NCI-H748 treated with DMSO at 0.1 percent for 48 hours (cell line): ENCODE measurements at places on chromosomes 5 and 9.

GRCh38 chr9:86968258-86968920 lies 21.1 kb upstream of the GAS1 start:
- DNase-seq, result no peak

DNA sequence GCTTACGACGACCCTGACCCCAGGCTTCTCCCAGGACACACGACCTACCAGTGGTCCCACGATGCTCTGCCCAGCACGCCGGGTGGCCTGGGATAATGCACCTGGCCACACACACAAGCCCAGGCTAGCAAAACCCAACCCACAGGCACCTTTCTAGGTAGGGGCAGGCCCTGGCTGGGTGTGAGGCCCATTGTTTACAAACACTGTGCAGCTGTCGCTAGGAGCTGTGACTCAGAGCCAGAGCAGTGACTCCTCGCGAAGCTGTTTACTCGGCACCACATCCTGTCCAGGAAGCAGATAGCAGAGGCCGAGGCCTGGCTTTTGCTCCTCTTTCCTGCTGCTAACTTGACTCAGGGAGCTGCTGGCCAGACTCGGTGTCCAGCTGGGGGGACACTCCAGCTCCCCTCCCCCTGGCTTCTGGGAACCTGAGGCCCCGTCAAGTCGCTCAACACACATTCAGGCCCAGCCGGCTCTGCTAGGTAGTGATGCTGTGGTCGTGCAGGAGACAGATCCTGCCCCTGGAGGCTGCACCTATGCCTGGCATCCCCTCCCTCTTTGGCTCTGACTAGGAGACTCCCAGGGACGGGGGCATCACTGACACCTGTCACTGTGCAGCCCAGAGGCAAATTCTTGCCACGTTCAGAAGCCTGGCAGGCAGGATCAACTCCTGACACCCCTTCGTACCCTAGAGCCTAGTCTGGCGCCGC lies 12.8 kb upstream of the RALGDS start:
- peak; percentile 75 for DNase-seq

DNA sequence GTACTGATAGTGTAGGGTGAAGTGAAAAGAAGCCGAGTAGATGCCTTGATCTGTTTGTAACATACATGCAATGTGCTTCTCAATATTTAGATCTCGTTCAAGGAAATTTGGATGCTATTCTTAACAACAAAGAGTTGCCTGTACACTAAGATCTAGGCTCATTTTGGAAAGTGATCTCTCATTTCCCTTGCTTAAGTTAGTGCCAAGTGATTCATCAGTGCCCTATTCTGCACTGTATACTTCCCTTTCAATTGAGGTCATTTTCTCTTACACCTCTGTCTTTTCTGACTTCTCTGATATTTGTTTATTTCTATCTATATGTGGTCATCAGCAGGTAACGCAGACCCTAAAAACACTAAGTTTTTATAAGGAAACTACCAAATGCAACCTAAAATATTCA lies 528.6 kb upstream of the PTPRD start:
- no peak for DNase-seq

- no peak for DNase-seq
Observed at GRCh38 chr9:132637801-132638200, 32.0 kb downstream of the DDX31 start.

DNA sequence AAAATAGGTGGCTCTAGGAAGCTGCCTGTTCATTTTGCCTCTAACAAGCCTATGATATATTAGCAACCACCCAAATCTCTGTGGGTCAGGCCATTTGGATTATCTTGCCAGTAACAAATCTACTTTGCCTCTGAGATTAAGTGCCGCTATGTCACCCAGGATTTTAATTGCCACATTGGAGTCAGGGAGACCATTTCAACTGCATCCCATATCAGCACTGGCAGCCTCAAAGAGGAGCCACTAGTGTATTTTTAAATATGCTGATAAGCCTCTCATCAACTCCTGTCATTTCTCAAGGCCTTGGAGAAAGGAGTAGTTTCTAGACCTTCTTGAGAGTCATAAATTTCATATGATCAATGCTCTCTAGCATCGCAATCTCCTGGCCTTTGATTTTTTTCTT lies 12.1 kb upstream of the ADAMTS19 start:
- DNase-seq, result no peak

- no peak for DNase-seq
Observed at GRCh38 chr5:163612358-163613149, 107.1 kb downstream of the MAT2B start.

GRCh38 chr5:110056580-110057114 lies 366.9 kb downstream of the MAN2A1 start:
- no peak for DNase-seq

- DNase-seq, result no peak
Observed at GRCh38 chr9:96135076-96135752, 166.8 kb downstream of the HSD17B3 start.

- DNase-seq, result no peak
Observed at GRCh38 chr5:112552791-112553190, 133.7 kb upstream of the EPB41L4A start.

DNA sequence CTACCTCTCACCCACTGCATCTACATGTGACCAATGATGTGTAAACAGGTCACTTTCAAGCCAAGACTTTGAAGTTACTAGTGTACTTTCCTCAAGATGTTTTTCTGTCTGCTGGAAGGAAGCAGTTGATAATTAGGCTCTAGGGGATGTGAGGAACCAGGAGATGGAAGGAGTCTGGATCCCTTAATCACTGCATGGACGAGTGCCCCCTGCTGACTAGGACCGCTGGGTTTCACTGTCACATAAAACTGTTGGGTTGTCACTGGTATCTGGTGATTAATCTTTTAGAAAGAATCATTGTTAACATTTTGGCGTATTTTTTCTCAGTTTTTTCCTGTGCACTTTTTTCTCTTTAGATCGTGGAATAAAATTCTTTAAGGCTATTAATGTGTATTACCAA lies 79.5 kb downstream of the SREK1 start:
- DNase-seq, result no peak

GRCh38 chr5:179720222-179720621 lies 12.4 kb upstream of the MAML1 start:
- DNase-seq, result no peak

- DNase-seq, result no peak
Observed at GRCh38 chr5:179261301-179262125, 83.7 kb downstream of the ADAMTS2 start.

GRCh38 chr9:99855467-99856176 lies 33.9 kb downstream of the NR4A3 start:
- no peak for DNase-seq

DNA sequence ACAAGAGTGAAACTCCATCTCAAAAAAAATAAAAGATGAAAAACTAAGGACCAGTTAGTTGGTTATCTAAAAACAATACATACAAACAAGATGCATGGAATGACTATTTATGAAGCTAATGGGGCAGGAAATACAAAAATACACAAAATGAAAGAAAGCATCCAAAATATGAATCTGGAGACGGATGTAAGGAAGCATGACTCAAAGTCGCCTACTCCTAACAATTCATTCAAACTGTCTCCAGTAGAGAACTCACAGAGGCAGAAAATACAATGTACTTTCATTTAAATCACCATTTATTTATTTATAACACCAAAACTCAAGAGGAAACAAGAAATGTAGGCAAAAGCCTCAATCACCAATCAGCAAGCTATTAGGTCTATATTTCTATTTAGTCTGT lies 68.4 kb downstream of the SCAI start:
- no peak for DNase-seq

- DNase-seq, result no peak
Observed at GRCh38 chr5:6194261-6194875, 184.0 kb downstream of the MED10 start.

GRCh38 chr9:35705836-35706430 lies 16.2 kb upstream of the TPM2 start:
- no peak for DNase-seq

- no peak for DNase-seq
Observed at GRCh38 chr5:153885141-153885540, 153.6 kb downstream of the FAM114A2 start.

DNA sequence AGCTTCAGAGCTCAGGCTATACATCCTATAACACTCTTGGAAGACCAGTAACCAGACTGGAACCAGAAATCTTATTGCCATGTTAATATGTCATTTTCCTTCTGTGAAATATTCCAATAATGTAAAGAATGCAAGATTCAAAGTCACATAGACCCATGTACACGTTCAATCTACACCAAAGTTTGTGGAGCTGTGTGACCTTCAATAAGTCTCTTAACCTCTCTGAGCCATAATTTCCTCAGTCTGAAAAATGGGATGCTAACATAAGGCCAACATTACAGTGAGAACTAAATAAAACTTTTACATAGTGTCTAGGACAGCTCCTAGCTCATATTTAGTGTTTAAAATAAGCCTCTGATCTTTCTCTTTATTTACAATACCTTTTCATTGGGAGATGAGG lies 70.4 kb downstream of the ARRDC3 start:
- DNase-seq, result no peak

DNA sequence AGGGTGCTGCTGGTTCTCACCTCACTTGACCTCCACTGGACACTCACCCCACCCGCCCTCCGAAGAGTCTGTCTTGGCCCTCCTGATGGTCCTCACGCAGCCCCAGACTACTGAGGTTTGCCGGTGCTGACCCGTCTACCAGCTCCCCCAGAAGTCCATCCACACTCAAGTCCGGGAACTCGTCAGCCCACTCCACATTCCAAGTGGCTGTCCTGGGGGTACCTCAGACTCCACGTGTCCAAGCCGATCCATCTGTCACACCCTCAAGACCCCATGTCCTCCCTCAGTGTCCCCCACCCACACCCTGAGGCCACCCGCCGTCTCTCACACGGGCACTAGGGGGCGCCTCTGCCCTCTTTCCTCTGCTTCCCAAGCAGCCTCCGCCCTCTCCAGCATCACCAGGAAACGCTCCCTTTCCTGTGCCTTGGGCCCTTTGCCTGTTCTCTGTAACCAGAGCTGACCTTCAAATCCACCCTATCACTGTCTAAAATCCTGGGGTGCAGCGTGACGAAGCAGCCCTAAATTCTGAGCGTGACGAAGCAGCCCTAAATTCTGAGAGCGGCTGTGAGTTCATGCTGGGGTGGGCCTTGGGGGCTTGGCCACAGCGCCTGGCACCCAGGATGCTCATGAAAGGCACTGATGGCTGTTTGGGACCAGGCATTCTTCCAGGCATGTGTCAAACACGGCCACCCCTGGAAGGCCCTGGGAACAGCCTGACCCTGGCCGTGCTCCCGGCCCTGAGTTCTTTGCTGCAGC lies 95.7 kb downstream of the KCNT1 start:
- DNase-seq, result no peak

DNA sequence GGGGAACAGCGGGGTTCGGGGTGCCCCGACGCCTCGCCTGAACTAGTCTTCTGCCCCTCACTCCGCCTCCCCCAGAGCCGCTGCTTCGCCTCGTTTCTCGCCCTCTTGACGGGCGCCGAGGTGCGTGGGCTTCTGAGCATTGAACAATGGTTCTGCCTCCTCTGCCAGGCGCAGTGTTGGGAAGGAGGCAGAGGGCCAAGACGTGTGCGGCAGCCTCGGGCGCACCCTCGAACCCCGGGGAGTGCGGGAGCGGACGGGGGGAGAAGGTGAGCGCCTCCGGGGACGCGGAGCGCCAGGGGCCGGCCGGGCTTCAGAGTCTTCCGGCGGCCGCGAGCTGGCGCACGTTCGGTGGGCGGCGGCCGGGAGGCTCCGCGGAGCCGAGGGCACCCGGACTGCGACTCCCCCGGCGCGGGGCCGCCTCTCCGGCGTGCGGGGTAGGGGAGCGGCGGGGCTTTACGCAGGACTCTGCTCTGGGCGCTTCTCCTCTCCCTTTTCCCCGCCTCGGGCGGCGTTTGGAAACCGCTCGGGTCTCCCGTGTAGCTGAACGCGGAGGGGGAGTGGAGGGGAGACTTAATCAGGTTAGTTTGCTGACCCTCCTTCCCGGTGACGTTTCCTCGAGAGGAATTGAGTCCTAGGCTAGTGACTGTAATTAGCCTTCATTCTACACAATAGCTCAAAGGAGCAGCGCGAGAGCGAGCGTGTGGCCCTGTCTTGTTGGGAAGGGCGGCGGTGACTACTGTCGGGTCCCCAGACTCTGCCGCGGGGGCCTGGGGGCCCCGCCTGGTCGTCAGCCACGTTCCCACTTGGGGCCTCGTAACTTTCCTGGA lies 1.1 kb downstream of the VLDLR start:
- peak; percentile 25 for DNase-seq

- peak; percentile 83 for DNase-seq
Observed at GRCh38 chr5:72223371-72223770, 96.7 kb downstream of the MRPS27 start.

DNA sequence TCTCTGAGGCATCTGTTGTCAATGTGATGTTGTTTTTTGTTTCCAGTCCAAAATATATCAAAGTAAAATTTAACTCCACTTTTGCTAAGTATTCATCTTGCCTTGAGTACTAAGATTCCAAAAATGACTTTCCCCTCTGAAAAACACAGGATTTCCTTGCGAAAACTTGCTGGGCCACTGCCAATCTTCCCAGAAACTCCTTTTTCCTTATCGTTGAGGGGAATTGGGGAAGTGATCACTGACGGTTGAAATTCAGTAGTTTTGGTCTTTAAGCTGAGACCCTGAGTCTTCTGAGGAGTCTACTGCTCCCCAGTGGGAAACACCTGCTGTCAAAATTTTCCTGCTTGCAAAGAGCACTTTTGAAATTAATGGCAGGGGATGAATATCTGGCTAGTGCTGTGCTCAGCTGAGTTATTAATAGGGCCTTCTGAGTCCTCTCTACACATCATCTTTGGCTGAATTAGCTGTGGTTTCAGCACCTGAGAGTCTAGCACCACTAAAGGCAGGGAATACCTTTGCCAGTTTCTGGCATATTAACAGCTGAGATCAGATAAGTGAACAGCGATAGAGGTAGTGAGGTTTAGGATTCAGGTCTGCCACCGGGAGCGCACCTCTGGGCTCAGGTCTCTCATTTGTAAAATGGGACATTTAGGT lies 18.0 kb downstream of the TLR4 start:
- DNase-seq, result no peak

GRCh38 chr5:96699186-96699820 lies 37.1 kb downstream of the CAST start:
- no peak for DNase-seq

DNA sequence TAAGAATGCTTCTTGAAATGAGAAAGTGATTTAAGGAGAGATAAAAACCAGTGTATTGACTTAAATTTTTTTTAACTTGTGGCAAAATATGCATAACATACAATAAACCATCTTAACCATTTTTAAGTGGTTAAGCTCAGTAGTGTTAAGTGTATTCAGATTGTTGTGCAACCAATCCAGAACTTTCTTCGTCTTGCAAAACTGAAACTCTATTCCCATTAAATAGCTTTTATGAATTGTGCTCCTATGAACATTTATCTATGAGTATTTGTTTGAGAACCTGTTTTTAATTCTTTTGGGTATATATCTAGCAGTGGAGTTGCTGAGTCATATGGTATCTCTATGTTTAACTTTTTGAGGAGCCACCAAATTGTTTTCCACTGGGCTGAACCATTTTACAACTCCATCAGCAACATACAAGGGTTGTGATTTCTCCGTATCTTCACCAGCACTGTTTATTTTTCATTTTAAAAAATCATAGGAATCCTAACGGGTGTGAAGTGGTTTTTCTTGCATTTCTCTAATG lies 76.6 kb upstream of the ACTBL2 start:
- no peak for DNase-seq

GRCh38 chr5:155767470-155767869 lies 559.5 kb upstream of the SGCD start:
- DNase-seq, result no peak

- no peak for DNase-seq
Observed at GRCh38 chr5:95007921-95008597, 276.8 kb downstream of the MCTP1 start.
